ENCODE measurements at places on chromosomes 1 and 21. TPM values are rescaled to one million over a fixed set of nuclear protein-coding genes. Genes with fewer than 3 reads are reported as not detected.

DNA sequence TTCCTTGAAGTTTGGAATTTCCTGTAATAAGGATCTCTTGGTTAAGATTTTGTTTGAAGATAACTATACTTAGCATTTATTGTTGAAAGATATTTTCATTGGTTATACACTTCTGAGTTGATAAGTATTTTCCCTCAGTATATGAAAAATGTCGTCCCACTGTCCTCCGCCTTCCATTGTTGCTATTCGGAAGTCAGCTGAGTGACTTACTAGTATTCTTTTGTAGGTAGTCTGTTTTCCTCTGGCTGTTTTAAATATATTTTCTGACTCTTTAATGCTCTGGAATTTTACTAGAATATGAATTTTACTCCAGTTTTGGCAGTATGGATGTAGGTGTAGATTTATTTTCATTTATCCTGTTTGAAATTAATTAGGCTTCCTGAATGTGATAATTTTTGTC, 498.7 kb upstream of the NFIA start:
- no peak for DNase-seq

- DNase-seq: no peak
Measured at GRCh38 chr1:156448134-156448967, 52.2 kb downstream of the MEF2D start.

The MANEAL gene
- polyA plus RNA-seq: 2.3 TPM

- DNase-seq: peak; percentile 53
Measured at GRCh38 chr1:226569879-226570547, 21.4 kb downstream of the STUM start.

The AADACL4 gene
- polyA plus RNA-seq: not detected

DNA sequence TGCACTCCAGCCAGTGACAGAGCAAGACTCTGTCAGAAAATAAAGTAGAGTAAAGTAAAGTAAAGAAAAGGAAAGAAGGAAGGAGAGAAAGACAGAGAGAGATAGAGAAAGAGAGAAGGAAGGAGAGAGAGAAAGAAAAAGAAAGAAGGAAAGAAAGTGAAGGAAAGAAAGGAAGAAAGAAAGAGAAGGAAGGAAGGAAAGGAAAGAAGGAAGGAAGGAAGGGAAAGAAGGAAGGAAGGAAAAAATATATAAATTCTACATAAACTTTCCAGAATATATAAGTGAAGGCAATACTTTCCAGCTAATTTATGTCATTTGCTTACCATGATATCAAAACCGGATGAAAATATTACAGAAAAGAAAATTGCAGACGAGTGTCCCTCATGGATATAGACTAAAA, 71.7 kb upstream of the GPR52 start:
- no peak for DNase-seq

- DNase-seq: no peak
Measured at GRCh38 chr21:16534408-16535101, 804.8 kb downstream of the USP25 start.

- no peak for DNase-seq
Measured at GRCh38 chr1:191279266-191279800, 801.7 kb upstream of the BRINP3 start.

The PSMB2 gene
- polyA plus RNA-seq: 37.4 TPM

- DNase-seq: peak; percentile 72
Measured at GRCh38 chr21:41884501-41885030, 5.4 kb upstream of the PRDM15 start.

- DNase-seq: peak; percentile 27
Measured at GRCh38 chr21:36485476-36485875, 5.6 kb upstream of the CLDN14 start.

The HPDL gene
- polyA plus RNA-seq: 3.5 TPM

The TFF2 gene
- 0.14 TPM for polyA plus RNA-seq

The THEM4 gene
- 13.3 TPM for polyA plus RNA-seq

The FUBP1 gene
- polyA plus RNA-seq: 52.5 TPM

- no peak for DNase-seq
Measured at GRCh38 chr1:3369446-3370076, 84.9 kb upstream of the ARHGEF16 start.

All from spleen (tissue), 13 donors.